ENCODE measurements at places on chromosomes 5 and 9.

- no peak for DNase-seq
Measured at GRCh38 chr9:36637491-36638270, 65.0 kb downstream of the MELK start.

GRCh38 chr5:124634228-124634739 is 112.2 kb downstream of the ZNF608 start:
- no peak for DNase-seq

DNA sequence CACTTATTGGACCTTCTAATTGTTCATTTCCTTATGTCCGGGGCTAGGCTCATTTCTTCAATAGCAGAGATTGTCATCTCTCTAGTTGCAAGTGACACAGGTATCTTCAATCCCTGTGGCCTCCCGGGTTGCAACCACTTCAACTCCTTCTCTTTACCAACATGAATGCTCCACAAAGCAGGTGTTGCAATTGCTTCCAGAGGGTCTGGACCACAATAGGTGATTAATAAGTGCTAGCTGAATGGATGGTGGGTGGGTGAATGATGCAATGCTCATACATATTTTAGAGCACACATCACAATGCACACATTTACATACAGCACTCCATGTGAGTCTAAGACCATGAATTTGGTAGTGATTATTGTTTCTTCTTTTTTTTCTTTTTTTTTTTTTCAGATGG is 2.6 kb downstream of the CEMIP2 start:
- no peak for DNase-seq

GRCh38 chr9:9108641-9109040 is 1309.1 kb upstream of the DMAC1 start:
- no peak for DNase-seq

GRCh38 chr9:34426347-34427074 is 31.9 kb downstream of the FAM219A start:
- DNase-seq = no peak

DNA sequence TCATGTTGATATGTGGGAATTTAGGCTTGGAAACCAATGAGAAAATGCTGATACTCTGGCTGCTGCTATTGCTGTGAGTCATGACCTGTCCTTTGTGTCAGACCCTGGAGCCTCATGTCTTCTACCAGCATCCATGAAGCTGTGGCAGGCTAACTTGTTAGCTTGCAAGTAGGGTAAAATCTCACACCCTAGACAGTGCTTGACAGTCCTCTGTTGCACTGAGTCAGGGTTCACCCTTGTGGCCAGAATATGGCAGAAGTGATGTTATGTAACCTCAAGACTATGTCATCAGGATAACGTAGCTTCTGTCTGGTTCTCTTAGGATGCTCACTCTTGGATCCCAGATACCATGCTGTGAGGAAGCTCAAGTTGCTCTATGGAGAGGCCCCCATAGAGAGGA is 110.8 kb downstream of the LHX2 start:
- peak; percentile 14 for DNase-seq

DNA sequence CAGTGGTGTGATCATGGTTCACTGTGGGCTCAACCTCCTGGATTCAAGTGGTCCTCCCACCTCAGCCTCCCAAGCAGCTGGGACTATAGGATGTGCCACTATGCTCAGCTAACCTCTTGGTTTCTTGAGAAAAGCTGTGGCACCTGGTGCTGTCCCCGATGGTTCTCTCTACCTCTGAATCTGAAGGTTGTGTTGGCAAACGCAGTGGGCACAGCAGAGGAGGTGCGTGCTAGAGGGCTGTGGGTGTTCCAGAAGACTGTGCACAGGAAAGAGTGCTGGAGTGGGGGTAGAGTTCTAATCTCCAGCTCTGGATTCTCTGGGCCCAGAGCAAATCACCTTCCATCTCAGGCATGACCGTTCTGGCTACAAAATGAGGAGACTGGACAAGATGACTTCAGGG is 12.5 kb downstream of the RGS3 start:
- DNase-seq = no peak

- no peak for DNase-seq
Measured at GRCh38 chr9:81097131-81097847, 592.1 kb downstream of the TLE1 start.

DNA sequence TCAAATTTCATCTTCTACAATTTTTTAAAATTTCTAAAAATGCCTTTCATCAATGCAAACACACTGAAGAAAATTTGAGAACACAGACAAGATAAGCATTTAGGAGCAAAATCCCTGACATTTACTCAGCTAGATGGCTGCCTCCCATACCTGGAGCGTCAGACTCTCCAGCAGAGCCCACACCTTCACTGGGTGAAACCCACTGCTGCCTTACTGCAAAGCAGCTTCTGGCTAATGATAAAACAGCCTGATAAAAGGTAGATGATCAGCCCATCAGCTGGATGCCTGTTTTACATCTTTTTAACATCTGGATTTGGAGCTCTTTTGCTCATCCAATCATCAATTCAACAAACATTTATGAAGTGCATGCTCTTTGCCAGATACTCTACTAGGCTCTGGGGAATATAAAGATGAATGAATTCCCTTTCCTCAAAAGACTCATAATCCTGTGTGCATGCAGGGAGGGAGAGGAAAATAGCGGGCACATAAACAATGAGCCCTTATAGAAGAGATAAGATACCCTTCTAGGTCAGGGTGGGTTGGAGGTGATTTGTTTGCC is 271.2 kb downstream of the SAXO1 start:
- no peak for DNase-seq

DNA sequence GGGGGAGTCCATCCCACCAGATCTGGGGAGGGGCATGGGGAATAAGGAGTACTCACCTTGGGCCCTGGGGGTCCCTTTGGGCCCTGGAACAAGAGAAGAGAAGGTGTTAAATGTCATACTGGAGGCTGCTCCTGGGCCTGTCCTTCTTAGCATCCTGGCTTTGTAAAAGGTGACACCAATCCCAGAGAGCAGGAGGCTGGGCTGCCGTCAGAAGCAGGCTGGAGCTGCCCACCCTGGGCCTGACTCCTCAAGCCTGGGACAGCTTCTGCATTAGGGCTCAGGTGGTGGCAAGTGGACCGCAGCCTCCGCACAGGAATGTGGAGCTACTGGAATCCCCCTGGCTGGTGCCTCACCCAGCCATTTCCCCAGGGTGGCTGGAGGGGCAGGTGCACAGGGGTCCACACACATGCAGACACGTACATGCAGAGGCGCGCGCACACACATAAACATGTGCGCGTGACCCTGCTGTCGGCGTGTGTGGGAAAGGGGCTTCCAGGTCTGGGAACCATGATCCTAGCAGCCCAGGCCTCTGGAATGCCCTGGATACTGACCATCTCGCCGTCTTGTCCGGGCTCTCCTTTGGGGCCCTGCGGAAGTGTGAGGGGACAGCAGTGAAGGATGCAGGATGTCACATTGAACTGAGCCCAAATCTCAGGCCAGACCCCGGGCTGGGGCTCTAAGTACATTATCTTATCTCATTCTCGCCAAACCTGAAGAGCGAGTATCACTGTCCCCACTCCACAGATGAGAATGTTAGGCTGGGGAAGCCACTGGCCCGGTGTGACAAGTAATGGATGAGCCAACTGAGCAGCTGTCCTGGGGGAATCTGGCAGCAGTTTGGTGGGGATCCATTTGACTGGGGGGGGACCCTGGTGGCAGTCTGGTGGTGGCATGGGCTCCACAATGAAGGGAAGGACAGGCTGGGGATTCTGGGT is 29.3 kb upstream of the PHYKPL start:
- no peak for DNase-seq

DNA sequence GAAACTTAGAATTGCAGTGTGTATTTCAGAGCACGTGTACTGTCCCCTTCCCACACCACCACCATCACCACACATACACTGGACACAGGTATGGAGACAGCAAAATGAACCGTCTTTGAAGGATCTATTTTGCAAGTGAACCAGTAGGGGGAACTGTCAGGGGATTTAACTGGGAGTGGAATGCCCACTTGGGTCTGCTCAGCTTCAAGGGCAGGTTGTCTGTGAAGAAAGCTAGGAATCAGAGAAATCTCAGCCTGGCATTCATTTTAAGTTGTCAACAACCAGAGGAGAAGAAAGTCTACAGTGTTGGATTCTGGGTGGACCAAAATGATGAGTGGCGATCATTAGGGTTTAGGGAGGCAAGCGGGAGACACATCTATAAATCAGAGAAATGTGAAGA is 147.0 kb downstream of the DCP2 start:
- no peak for DNase-seq

- no peak for DNase-seq
Measured at GRCh38 chr9:114250235-114250568, 72.7 kb upstream of the ORM1 start.

DNA sequence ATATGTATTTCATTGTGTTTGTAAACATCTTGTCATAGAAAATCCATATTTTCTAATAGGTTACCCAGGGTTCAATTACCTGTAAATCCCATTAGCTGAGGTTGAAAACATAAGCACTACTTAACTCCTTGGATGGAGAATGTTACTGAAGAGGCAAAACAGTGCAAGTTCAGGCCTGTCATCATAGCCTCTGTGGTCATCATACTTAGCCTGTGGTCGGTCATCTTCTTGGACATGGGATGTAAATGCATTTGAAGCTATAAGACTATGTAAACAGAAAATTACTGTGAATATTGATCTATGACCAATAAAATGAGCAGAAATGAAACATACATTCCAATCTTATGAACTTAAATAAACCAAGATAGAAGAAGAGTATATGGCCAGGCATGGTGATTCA is 164.7 kb downstream of the CHSY3 start:
- no peak for DNase-seq

DNA sequence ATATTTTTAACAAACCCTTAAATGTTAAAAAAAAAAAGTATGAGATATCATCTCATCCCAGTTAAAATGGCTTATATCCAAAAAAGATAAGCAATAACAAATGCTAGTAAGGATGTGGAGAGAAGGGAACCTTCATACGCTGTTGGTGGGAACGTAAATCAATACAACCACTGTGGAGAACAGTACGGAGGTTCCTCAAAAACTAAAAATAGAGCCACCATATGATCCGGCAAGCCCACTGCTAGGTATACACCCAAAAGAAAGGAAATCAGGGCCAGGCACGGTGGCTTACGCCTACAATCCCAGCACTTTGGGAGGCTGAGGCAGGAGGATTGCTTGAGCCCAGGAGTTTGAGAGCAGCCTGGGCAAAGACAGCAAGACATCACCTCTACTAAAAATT is 3.0 kb downstream of the MTMR12 start:
- peak; percentile 39 for DNase-seq

DNA sequence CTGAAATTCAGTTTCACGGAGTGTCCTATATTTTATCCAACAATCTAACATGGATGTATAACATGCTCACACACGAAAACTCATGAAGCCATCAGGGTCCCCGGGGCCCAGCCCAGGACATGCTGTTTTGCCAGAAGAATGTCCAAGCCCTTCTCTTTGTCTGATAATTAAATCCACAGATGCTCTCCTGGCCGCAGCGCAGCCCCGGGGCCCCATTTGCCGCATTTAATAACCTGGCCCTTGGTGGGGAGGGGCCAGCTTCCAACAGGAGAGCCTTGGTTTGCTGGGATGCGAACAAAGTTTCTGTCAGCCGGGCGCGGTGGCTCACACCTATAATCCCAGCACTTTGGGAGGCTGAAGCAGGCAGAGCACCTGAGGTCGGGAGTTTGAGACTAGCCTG is 30.0 kb downstream of the PLPP7 start:
- no peak for DNase-seq

- DNase-seq = no peak
Measured at GRCh38 chr9:116662646-116663310, 24.3 kb upstream of the TRIM32 start.

DNA sequence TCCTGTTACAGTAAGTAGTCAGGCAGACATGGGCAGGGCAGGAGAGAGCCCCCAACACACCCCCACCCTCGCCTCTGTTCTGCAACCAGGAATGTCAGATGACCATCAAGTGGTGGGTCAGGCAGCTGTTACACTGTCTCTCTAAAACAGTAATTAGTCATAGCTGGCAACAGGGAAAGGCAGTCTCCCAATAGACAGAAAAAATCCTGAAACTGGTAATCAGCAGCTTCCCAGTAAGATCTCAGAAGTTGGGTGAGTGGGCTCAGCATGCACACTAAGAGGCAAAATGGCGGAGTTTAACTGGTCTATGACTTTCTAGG is 90.2 kb downstream of the C5orf15 start:
- no peak for DNase-seq

GRCh38 chr9:112705768-112706427 is 12.0 kb downstream of the INIP start:
- DNase-seq = no peak

DNA sequence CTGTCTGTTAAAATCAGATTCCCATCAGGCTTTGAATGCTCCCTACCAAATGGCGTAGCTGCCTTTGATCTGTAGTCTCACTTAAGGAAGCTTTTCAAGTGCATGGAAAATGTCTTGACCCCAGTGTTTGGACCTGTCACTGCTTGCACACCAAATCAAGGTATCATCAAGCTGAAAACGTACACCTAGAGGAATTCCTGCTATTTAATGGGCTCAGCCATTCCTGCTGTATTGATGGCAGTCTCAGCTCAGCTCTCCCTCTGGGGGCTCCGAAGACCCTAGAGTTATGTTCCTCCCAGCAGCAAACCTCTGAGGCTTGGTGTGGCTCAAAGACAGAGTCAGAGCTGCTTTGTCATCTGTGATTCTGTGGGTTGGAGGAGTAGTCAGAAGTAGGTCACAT is 63.5 kb downstream of the PGM5 start:
- DNase-seq = no peak

DNA sequence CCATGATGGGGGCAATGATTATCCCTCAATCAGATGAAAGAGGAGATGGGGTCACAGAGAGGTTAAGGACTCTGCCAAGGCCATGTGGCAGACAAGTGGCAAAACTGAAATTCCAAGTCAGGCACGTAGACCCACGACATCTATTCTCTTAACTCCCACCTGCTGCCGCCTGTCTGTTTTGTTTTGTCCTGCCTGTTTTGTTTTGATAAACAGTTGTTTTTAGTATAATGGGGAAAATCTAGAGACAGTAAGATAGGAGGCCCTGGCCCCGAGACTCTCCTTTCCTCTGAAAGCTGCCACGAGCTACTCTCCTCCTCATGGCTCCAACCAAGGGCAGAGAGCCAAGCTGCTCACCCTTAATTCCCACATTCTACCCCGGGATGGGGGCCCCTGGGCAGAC is 4.9 kb downstream of the FSTL4 start:
- no peak for DNase-seq

- no peak for DNase-seq
Measured at GRCh38 chr5:172857982-172858381, 23.9 kb downstream of the ERGIC1 start.

DNA sequence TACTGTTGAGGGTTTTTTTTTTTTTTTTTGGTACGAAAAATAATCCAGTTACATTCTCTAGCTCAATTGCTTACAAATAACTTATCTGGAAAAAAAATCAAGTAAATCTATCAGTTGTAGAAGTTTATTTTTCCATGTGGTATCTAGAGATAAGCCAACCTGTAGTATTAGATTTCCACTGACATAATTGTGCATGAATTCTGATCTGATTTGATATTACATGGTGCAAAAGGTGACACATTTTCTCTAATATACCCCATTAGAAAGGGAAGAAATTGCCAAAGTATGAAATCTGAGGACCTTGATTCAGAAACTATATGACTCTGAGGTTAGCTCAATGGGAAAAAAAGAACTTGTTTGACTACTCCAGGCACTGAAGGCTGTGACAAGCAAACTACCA is 141.5 kb downstream of the SLF1 start:
- no peak for DNase-seq
